H9 (cell line): ENCODE measurements at places on chromosomes 4 and X. TPM values are rescaled to one million over a fixed set of nuclear protein-coding genes. Genes with fewer than 3 reads are reported as not detected.

- DNase-seq = peak; percentile 56
Observed at GRCh38 chr4:97910005-97910404, 233.3 kb downstream of the STPG2 start.

Gene DGAT2L6
- not detected in 2 replicates for total RNA-seq

GRCh38 chrX:134443020-134443419, 16.9 kb upstream of the HPRT1 start:
- no peak for DNase-seq

Gene HSD17B13
- not detected in 2 replicates for total RNA-seq

GRCh38 chrX:151745651-151746050, 11.1 kb downstream of the CNGA2 start:
- peak; percentile 8 for DNase-seq

Gene DIPK2B
- not detected in 2 replicates for total RNA-seq

Gene HPGDS
- total RNA-seq = not detected in 2 replicates

GRCh38 chr4:164937576-164938270, 39.7 kb downstream of the TRIM61 start:
- peak; percentile 65 for DNase-seq

DNA sequence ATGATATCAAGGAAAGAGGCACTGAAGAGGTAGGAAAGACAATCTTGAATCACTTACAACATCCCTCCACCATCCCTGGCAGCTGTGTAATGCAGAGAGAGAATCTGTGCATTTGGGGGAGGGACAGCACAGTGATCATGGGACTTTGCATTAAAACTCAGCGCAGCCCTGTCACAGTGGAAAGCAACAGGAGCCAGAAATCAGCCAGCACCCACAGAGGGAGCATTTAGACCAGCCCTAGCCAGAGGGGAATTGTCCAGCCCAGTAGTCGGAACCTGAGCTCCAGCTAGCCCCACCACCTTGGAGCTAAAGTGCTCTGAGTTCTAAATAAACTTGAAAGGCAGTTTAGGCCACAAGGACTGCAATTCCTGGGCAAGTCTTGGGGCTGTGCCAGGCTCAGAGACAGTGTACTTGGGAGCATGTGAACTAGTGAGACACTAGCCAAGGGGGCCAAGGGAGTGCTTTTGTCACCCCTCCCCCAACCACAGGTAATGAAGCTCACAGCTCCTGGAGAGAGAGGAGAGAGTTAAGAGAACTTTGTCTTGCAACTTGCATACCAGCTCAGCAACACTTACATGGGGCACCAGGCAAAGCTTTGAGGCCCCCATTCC, 83.9 kb upstream of the FAM241A start:
- DNase-seq = peak; percentile 43

Gene FREM3
- total RNA-seq = not detected in 2 replicates

- DNase-seq = no peak
Observed at GRCh38 chrX:143994206-143994605, 110.3 kb downstream of the UBE2NL start.

DNA sequence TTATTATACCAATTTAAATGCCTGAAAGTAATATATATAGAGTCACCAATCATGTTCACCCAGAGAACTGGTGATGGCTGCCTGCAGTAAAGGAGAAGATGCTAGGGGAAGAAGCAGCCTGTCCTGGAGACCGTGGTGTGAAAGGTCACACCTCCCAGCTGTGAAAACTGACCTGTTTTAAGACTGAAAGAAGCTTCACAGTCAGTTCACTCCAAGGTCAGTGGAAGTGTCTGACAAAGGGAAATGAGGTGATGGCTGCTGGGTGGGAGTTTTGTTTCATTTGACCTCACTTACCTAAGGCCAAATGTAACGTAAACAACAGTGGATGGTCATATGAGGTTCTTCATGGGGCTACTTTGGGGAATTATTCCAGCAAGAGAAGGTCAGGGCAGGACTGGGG, 352.1 kb upstream of the GATB start:
- DNase-seq = no peak

- DNase-seq = no peak
Observed at GRCh38 chr4:156103311-156103710, 149.6 kb upstream of the CTSO start.

DNA sequence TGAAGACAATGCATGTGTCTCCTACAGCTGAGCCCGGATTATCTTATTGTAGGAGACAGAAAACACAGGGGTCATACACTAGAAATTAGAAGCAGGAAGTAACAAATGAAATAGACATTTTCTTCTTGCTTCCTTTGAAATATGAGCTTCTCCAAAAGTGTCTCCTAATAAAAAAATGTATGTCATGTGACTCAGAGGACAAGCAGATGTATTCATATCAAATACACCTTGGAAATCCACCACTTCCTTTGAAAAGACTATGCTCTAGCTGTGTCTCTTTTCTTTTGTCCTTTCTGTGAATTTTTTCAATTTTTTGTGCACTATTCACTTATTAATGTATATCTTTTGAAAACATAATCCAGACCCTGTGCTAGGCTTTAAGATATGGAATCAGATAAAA, 1906.2 kb downstream of the C4orf33 start:
- no peak for DNase-seq

- peak; percentile 84 for DNase-seq
Observed at GRCh38 chr4:88158489-88159228, at the start of gene ABCG2. ABCG2 (minus strand) TSS chr4:88158639; CDS start chr4:88139995, 18,644 bp downstream.

DNA sequence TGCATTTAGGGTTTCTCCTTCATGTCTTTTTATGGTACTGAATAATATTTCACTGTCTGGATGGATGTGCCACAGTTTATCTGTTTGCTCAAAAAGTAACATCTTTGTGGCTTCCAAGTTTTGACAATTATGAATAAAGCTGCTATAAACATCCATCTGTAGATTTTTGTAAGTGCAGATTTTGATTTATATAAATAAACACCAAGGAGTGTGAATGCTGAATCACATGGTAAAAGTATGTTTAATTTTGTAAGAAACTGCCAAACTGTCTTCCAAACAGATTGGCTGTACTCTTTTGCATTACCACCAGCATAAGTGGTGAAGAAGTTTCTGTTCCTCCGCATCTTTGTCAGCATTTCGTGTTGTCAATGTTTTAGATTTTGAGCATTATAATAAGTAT, 158.7 kb upstream of the GIMD1 start:
- no peak for DNase-seq

DNA sequence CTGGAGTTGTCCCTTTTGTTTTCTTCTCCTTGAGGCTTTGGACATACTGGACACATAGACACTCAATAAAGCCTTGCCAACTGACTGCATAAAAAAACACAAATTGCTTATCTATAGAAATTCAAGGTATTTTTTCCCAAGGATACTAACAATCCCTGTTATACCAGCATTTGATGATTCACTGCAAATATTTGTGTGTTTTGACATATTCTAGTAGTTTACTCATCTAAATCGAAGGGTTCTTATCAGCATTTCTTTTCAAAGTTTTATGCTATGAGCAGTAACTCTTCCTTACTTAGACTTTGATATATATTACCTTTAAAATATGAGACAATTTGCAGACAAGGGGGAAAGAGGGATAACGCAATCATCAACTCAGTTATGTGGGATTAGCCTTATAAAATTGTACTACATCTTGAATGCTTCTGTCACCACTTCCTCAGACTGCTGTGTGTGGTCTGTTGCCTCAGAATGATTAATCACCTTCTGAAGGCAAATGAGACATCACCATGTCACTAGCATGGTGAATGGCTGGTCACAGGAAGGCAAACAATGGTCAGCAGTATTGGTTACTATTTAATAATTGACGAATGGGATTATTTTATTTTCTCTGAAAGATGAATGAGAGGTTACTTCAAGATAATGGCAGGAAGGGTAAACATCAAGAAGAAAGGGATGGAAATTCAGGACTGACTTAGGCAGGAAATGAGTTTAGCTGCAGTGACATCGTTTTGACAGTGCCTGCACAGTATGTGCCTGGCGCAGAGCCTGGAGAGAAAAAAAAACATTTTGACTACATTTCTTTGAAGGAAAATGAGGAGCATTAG, 544.3 kb upstream of the CNKSR2 start:
- DNase-seq = no peak

Gene SMIM31
- not detected in 2 replicates for total RNA-seq

DNA sequence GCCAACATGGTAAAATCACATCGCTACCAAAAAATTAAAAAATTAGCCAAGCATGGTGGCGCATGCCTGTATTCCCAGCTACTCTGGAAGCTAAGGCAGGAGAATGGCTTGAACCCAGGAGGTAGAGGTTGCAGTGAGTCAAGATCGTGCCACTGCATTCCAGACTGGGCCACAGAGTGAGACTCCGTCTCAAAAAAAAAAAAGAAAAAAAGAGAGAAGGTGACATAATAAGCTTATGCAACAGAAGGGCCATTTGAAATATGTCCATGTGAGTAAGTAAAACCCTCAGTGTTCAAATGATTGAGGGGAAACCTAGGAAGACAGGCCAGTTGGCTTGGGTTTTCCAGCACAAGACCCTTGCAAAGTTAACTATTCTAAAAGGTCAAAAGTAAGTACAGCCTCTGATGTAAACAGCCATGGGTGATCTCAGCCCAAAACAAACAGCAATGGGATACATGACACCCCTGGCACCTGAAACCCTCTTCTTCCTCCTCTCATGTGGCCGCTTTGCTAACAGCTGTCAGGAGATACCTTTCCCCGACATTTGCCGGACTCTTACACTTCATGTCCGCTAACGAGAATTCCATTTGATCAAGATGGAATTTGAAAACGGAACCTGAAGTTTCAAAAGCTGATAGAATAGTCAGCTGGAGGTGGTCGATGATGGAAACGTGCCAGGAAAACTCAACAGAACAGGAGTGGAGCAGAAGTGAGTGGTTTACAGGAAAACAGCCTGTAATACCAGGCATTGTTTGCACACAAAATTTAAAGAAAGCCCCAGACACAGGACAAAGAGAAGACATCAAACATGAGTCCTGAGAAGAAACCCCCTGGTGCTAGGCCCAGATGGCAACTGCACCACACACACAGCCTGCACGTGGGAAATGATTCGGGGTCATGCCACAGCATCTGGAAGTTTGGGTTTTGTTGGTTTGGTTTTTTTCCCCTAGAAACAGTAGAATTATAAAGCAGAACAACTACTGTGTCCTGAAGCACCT, 93.0 kb upstream of the STS start:
- DNase-seq = no peak

- DNase-seq = no peak
Observed at GRCh38 chr4:111209706-111210105, 586.8 kb upstream of the PITX2 start.
